ENCODE measurements at places on chromosomes 11 and 22.

- H3K4me3 ChIP-seq, result no peak overlapping the region
- H3K27ac ChIP-seq, result no peak overlapping the region
- no peaks in the 10 kb centered on the region for H3K36me3 ChIP-seq
- no peak for DNase-seq
- peaks cover 14% of the 10 kb centered on the region for H3K27me3 ChIP-seq
- H3K4me1 ChIP-seq, result no peaks in the 10 kb centered on the region
Observed at GRCh38 chr22:44620129-44620840, 81.7 kb upstream of the PRR5 start.

DNA sequence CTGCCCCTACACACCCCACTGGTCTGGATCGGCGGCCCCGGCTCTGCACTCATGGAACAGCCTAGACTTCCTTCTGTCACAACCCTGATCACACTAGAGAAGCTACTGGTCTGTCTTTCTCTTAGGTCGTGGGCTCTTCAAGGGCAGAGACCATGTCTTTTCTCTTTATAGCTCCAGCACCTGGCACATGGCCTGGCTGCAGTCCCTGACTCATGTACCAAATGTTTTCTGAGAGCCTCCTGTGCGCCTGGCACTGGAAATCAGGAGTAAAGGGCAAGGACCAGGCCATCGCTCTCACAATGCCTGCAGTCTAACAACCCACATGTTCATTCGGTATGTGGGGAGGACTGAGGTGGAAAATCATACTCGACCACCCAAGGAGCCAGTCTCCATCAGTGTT, 7.5 kb downstream of the ASCC2 start:
- no peaks in the 10 kb centered on the region for H3K4me1 ChIP-seq
- no peak for DNase-seq
- no peak overlapping the region for H3K27ac ChIP-seq
- no peak overlapping the region for H3K4me3 ChIP-seq

DNA sequence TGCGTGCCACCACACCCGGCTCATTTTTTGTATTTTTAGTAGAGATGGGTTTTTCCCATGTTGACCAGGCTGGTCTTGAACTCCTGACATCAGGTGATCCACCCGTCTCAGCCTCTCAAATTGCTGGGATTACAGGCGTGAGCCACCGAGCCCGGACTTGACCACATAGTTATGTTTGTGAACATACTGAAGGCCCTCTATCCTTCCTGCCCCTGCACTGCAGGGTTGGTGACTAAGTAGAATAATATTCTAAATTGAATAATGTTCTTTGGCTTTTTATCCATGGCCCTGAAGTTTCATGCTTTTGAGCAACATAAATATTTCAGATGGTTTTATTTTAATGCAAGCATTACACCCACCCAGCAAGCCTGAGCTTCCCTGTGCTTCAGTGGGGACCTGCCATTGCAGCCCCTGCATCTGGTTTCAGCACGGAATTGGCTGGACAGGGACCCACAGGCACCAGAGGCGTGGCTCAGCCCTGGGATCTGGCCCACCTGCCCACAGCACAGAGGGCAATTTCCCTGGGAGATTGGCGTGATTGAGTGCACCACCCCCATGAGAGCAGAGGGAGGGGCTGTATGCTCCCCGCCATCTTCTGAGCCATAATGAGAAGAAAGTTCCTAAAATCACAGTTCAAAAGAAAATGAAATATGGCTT, 460.5 kb downstream of the BRD1 start:
- no peaks in the 10 kb centered on the region for H3K4me1 ChIP-seq
- H3K4me3 ChIP-seq, result no peak overlapping the region
- DNase-seq, result no peak
- H3K27me3 ChIP-seq, result peaks cover 13% of the 10 kb centered on the region
- H3K36me3 ChIP-seq, result no peaks in the 10 kb centered on the region

DNA sequence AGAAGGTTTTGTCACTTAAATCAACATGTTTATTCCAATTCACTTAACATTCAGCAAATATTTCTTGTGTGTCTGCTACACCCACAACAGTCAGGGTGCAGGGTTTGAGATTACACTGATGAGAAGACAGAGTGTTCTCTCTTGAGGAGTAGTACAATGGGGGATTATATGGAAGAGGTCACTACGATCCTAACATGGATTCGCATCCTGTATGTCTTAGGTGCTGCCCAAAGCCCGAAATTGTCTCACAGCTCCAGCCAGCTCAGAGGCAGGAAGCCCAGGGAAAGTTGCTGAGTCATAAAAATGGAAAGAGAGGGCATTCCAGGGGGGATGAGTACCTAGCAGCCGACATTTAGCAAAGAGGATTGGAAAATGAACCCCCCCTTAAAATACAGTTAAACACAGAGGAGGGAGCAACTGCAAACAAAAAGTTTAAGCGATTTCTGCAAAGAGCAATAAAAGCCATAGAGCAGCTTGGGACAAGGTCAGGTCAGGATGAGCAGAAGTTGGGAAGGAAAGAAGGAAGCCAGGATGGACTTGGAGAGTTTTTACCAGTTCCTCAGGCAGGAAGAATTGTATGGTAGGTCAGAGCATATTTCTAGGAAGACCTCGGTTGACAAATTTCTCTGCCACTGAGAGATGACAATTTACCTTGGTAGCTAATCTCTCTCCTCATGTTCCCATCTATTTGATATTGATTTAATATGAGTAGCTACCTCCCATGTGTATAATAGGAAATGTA, 49.5 kb downstream of the IGLL5 start:
- H3K27me3 ChIP-seq, result peaks cover 7% of the 10 kb centered on the region
- peaks cover 7% of the 10 kb centered on the region for H3K4me1 ChIP-seq
- no peak for DNase-seq
- H3K36me3 ChIP-seq, result no peaks in the 10 kb centered on the region
- H3K4me3 ChIP-seq, result no peak overlapping the region

- peaks cover 15% of the 10 kb centered on the region for H3K27me3 ChIP-seq
- H3K4me3 ChIP-seq, result no peak overlapping the region
- H3K27ac ChIP-seq, result peak overlapping the region; percentile 15
- H3K4me1 ChIP-seq, result peaks cover 5% of the 10 kb centered on the region
- peaks cover 17% of the 10 kb centered on the region for H3K36me3 ChIP-seq
Observed at GRCh38 chr11:6635082-6635932, 16.1 kb upstream of the TPP1 start.

- peaks cover 6% of the 10 kb centered on the region for H3K4me1 ChIP-seq
- peak overlapping the region; percentile 6 for H3K27ac ChIP-seq
- no peak overlapping the region for H3K4me3 ChIP-seq
- peaks cover 14% of the 10 kb centered on the region for H3K27me3 ChIP-seq
- DNase-seq, result no peak
Observed at GRCh38 chr11:111417011-111417765, 38.1 kb upstream of the POU2AF1 start.

DNA sequence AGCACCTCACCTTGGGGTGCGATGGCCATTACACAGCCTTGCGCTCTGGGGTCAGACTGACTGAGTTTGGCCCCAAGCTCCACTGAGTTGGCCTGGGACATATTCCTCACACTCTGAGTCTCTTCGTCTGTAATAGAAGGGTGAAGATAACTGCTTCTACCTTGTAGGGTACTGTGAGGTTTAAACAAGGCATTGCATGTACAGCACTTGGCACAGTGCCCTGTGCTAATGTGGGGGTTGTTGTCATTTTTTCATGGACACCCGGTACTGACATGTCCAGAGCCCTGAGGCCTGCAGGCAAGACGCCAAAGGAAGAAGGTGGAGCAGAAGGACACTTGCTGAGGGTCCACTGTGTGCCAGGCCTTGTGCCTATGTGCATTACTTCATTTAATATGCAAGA, 50.7 kb downstream of the OTOG start:
- H3K27me3 ChIP-seq, result peaks cover 39% of the 10 kb centered on the region
- DNase-seq, result no peak
- H3K4me1 ChIP-seq, result no peaks in the 10 kb centered on the region
- H3K36me3 ChIP-seq, result no peaks in the 10 kb centered on the region
- H3K4me3 ChIP-seq, result no peak overlapping the region

GRCh38 chr11:44978961-44979331, 28.3 kb upstream of the TP53I11 start:
- no peaks in the 10 kb centered on the region for H3K27me3 ChIP-seq
- H3K4me1 ChIP-seq, result peaks cover 4% of the 10 kb centered on the region
- no peak for DNase-seq
- H3K27ac ChIP-seq, result no peak overlapping the region
- no peaks in the 10 kb centered on the region for H3K36me3 ChIP-seq

Measured in progenitor cell of endocrine pancreas (in vitro differentiated cells).